Aorta (tissue), 5 donors: ENCODE measurements at places on chromosomes 5 and 9. TPM values are rescaled to one million over a fixed set of nuclear protein-coding genes. Genes with fewer than 3 reads are reported as not detected.
A peak's percentile ranks its signal among the peaks of the same experiment; 100 is the strongest.

GRCh38 chr5:18798058-18798457, 1163.8 kb downstream of the TAF11L14 start:
- no peak for DNase-seq

DNA sequence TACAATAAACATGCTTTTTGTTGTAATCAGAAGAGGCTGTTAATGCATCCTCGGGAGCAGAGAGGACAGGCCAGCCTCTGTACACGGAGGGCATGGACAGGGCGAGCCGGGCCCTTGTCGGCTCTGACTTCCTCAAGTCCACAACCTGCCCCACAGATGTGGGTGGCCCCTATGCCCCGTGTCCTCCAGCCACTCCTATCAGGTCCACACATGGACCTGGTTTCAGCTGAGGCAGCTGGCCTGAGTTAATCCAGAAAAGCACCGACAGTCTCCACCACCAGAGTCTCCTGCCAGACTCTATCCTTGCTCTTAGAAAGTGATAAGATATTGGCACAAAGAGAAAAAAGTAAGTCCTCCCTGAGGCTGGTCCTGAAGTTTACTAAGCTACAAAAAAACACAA, 52.4 kb upstream of the PHYKPL start:
- peak; percentile 40 for DNase-seq

GRCh38 chr9:98117984-98118639, 910 bp downstream of the TRIM14 start:
- DNase-seq, result no peak

GRCh38 chr9:132036521-132036920, 43.1 kb downstream of the MED27 start:
- no peak for DNase-seq

The EGR1 gene
- 158 TPM for total RNA-seq

The DAPK1 gene
- total RNA-seq, result 41.7 TPM

DNA sequence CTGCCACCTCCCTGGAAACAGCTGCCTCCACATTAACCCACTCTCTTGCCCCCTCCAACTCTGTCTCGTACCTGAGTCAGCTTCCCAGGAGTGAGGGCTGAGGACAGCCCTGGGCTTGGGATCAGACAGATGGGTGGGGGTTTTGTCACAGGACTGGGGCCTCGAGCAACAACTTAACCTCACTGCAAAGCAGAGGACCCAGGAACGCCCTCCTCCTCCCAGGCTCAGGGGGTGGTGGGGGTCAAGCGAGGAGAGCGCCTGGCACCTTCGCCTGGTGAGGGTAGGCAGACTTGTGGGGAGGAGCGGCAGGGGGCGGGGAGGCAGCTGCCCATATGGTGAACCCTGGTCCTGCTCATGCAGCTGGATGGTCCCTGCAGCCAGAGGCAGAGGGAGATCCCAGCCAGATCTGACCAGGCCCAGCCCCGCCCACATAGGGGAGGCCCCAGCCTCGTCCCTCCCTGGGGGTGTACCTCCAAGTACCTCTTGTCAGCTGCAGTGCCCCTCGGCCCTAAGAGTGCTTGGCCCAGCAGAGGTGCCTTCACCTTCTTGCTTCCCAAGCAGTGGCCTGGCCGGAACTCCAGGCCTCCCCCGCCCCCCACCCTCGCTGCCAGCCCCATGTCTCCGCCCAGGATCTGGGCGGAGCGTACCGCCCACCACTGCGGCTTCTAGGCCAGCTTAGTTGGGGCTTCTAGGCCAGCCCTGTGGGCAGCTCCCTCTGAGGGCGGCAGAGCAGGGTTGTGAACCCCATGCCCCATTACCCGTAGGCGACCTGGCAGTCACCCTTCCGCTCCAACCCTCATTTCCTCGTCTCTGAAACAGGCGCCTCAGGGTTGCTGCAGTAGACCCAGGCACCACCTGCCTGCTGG, at the start of gene SARDH:
SARDH (minus strand) TSS at position 579 of the 866 bp plus-strand sequence. CDS start 4,179 bp downstream, outside the sequence.
- peak; percentile 81 for DNase-seq

DNA sequence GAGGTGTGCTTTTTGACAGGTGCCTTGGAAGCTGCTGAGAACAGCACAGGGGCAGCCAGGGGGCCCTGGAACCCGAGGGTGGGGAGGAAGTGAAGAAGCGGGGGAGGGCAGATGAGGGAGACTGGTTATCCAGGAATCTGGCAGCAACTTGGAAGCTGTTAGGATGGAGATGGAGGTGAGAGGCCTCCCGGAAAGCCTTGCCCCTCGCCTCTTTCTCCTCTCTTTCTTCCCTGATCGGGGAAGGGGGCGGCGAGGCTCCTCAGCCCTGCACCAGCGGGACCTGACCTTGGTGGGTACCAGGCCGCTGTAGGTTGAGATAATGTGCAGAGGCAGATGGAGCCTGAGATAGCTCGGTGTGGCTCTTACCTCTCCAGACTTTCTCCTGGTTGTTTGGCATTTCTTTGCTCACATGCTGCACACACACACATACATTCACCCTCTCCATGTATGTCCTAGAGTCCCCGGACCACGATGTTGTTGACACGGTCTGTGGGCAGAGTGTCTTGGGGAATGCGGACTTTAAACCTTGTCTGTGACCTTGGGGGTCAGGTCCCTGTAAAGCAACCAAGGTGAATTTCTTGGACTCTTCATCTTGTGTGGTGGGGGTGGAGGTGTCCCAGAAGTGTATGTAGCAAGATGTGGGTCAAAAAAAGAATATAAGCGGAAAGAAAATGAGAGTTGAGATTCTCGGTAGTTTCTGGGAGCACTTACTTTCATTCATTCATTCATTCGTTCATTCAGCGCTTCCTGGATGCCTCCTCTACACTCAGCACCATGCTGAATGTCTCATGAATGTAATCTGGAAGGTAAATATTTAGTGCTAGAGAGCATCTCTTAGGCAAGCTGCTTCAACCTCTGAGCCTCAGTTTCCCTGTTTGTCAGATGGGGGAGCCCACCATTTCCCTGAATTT, 1.6 kb downstream of the WWC1 start:
- no peak for DNase-seq

- no peak for DNase-seq
These were observed 70.4 kb downstream of the NFIB start for GRCh38 chr9:14243514-14244042.

DNA sequence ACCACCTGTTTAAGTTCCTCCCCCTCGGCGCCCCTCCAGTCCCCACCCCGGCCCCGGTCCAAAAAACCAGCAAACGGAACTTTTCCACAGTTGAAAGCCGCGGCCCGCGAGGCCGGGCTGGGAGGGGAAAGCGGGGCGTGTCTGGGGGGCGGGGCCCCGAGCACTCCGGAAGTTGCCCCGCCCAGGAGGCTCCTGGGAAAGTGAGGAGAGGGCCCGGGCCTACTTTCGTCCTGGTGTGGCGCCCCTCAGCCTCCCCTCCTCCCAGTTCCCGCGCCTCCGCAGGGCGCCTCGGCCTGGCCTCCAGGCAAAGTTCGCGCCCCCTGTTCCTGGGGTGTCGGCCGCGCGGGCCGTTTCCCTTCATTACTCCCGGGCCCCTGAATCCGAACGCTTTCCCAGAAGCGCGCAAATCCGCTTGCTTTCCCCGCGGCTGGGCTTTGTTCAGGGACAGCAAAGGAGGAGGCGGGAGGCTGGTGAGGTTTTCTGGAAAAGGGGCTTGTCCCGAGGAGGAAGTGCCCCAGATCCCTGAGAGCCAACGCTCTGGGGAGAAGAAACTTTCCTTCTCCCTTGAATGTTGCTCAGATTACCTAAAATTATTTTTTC, 4.5 kb upstream of the DMRT3 start:
- no peak for DNase-seq

DNA sequence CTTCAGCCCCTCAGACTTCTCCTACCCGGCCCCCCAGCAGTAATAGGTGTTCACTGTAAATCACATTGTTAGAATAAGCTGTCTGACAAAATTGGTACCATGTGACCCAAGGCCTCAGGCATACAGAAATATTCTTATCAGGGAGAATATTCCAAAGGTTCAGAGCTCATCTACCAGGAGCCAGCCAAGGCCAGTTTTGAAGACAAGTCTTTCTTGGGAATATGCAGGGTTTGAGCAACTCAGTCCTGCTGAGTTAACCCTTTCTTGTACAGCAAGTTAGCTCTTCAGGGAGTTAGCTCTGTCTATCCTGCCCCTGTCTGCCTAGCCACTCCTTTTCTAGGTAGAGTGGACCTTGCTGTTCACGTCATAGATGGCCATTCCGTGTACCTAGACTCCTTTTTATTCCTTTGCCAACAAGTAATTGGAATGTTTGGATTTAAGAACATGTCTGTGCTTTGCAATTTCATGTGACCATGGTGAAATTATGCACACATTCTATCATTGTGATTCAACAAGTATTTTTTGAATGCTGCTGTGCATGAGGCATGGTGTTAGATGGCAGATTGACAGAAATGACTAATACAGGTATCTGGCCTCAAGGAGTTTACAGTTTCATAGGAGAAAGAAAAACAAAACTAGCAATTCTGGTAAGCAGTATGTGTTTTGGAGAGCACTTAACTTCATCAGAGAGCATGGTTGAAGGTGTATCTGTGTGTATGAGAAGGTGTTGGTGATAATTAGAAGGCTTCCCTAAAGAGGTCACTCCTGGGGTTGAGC, 22.6 kb downstream of the TGFBR1 start:
- no peak for DNase-seq

The ZNG1F gene
- total RNA-seq, result 4.0 TPM

GRCh38 chr5:124790895-124791732, 44.7 kb upstream of the ZNF608 start:
- DNase-seq, result no peak

GRCh38 chr5:159359408-159359807, 29.1 kb upstream of the IL12B start:
- no peak for DNase-seq

GRCh38 chr9:3874449-3875360, 348.9 kb upstream of the RFX3 start:
- DNase-seq, result no peak

The CDC20B gene
- total RNA-seq, result not detected

DNA sequence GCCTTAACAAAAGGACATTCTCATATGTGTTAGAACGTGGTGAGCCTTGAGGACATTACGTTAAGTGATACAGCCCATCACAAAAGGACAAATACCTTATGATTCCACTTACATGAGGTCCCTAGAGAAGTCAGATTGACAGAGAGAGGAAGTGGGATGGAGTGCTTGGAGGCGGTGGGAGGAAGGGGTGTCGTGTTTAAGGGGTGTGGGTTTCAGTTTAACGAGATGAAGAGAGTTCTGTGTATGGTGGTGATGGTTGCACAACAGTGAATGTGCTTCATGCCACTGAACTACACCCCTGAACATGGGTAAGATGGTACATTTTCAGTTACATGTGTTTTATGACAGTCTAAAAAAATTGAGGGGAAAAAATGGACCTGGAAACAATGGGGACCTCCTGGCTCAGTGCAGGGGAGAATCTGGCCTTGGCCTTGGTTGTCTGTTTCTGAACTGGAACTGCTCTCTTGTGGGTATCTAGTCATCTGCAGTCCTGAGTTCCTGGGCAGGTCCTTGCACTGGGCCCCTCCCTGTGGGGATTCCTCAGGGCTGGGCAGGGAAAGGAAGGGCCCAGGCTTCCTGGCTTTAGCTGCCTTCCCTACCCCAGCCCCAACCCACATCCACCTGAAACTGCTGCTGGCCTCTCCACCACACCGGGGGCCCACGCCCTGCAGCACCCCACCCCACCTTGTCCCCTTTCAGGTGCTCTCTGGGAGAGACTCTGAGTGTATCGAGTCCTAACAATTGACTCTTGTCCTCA, 17.8 kb downstream of the LRRC8A start:
- no peak for DNase-seq

DNA sequence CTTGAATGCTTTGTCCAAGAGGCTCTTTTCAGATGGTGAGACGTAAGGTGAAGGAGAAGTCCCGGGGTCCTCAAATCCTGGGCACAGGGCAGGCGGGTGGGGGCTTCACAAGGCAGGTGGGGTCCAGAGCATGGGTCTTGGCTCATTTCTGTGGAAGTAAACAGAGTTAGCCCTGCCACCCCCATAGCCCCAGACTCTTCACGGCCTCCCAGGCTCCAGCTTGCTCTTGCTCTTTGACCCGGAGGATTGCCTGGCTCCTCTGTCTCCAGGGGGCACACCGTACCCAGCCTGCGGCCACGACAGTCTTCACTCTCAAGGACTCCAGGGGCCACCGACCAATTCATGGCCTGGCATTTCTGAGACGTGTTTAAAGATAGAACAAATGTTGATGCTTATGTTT, 28.8 kb upstream of the POMT1 start:
- no peak for DNase-seq

The TPPP gene
- 9.8 TPM for total RNA-seq

GRCh38 chr9:123131258-123131657, 97.8 kb downstream of the GPR21 start:
- no peak for DNase-seq

The BSPRY gene
- total RNA-seq, result 0.19 TPM

DNA sequence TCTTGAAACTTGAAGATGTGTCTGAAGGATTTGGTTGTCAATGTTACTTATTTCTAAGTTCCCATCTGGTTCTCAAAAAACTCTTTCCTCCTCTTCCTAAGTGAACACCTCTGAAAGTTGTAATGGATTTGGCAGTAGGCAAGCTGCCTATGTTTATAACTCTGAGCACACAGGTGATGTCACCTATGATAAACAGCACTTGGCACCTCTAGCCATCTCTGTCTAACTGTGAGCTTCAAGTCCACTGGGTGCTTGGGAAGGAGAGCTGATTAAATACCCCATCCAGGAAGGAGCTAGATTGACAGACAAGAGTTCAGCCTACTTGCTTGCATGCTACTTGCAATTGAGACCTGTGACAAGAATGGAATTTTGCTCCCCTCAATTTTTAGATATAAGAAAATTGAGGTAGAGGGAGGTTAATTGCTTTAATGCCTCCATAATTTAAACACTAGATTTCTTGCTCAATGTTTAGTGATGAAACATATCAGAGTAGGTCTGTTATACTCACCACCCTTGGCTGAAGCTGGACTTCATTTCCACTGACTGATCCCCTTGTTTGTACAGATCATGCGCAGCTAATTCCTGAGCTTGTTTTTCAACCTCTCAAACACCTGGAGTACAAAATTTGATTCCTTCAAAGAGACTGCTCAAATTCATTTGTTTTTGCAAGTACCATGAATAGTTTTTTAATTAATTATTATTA, 49.9 kb downstream of the PDE4D start:
- no peak for DNase-seq

The TAF11L10 gene
- not detected for total RNA-seq

DNA sequence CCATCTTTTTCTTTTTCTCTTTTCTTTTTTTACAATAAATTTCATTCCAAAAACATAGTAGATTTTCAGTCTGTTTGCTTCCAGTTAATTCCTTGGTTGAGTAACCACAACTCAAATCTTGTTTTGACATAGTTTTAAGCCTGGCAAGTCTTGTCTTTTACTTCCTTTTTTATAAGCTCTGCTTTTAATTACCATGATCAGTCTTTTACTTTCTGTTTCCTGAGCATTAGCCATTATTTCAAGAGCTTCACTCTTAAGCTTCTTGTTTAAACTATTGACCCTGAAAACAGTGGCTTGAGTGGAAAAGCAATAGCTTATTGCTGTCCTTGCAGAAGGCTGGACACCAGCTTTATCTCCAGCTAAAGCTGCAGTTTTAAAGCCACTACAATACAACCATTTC, 1363.3 kb downstream of the MAT2B start:
- DNase-seq, result no peak

DNA sequence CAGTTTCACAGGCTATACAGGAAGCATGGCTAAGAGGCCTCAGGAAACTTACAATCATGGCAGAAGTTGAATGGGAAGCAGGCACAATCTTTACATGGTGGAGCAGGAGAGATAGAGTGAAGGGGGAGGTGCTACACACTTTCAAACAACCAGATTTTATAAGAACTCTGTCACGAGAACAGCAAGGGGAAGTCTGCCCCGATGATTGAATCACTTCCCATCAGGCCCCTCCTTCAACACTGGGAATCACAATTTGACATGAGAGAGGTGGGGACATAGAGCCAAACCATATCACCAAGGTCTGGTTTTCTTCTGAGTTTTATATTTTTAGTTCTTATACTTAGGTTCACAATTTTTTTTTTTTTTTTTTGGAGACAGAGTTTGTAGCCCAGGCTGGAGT, 16.1 kb downstream of the ZCCHC9 start:
- no peak for DNase-seq

The KIF20A gene
- total RNA-seq, result 0.26 TPM
